ENCODE measurements at places on chromosomes 7 and 10.

DNA sequence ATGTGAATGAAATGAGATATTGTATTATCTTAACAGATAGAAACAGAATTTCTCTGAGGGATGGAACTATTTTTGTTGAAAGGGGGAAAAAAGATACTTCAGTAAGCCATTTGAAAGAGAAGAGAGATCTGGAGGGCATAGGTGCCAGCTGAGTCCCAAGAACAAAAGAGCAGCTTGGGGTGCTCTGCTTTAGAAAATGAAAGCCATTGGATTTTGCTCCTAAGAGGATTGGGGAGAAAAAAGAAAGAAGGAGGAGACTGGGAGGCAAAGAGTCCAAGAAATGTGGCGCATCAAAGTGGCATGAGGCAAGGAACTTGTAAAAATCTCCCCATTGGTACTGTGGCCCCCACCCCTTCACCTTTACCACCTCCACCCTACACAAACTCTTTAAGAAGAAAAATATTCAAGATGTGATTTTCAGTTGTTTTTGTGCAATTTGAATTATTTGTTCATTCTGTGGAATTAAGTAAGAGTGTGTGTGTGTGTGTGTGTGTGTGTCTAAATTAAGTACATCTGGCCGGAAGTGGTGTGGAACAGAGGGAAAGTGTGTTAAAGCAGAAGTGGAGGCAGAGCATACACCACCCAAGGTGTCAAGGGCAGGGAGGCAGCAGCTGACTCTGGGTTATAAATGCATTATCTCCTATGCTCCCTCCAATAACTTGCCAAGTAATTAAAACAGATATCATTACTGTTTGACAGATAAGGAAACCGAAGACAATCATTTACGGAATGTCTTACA lies 9.9 kb upstream of the GNAI1 start:
- no peak for DNase-seq

DNA sequence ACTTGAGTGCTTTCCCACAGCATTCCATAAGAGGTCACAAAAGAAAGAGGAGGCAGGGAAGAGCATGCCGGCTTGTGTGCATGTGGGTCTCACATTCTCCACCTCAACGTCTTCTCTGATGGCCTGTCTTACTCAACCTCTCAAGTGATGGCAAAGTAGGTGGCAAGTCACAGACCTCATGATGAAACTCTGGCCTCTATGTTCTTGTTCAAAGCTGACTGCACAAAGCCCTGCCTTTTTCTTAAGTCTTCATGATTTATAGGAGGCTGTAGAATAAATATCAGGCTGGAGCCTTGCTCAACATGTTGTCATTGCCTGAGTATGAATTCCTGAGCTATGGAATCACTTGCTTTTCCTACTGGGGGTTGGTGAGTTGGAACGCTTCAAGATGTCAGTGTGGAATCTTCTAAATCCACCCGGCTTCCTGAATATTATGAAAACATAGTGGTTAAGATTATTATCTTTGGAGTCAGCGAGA lies 213.6 kb upstream of the INHBA start:
- DNase-seq: no peak

DNA sequence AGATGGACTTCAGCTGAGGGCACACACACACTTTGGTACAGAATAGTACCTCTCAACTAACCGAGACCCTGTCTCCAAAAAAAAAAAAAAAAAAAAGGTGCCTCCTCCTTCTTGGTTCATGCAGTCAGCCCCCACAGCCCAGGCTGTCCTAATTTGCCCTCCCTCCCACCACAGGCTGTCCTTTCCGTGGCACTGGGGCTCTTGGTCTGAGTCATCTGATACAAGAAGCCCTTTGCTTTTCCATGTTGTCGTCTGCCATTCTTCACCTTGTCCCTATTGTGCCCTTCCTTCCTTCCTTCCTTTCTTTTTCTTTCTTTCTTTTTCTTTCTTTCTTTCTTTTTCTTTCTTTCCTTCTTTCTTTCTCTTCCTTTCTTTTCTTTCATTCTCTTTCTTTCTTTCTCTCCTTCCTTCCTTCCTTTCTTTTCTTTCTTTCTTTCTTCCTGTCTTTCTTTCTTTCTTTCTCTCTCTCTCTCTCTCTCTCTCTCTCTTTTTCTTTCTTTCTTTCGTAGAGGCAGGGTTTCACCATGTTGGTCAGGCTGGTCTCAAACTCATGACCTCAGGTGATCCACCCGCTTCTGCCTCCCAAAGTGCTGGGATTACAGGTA lies 96.0 kb upstream of the IKZF1 start:
- no peak for DNase-seq

DNA sequence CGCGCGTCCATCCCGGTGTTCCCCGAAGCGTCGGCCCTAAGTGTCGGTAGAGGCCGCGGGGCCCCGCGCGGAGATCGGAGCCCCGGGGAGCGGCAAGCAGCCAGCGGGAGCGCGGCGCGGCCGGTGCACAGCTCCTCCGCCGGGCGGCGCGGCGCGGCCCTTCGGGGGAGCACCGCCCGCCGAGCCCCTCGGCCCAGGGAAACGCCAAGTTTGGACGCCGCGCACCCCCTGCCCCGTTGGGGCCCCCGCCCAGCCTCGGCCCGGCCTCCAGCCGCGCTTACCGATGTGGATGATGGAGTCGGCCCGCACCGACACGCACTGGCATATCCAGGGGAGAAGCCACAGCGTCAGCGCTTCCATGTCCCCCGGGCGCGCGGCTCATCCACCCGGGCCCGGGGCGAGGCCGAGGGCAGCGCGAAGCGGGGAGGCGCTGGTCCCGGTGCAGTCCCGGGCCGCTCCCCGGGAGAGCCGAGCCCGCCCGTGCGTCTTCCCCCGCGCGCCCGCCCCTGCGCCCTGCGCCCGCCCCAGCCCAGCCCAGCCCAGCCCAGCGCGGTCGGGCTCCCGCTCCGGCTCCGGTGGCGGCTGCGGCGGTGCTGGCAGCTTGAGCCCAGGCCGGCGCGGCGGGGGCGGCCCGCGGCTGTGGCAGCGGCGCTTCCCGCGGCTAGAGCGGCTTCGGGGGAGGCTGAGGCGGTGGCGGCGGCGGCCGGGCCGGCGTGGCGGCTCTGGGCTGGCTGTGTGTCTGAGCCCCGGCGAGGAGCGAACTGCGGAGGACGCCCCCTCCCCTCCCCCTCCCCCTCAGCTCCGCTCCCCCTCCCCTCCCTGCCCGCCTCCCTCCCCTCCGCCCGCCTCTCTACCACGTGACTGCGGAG lies at the start of gene GRID1:
TSS of gene GRID1 (minus strand) at position 763 of the 869 bp plus-strand sequence.
- no peak for DNase-seq

DNA sequence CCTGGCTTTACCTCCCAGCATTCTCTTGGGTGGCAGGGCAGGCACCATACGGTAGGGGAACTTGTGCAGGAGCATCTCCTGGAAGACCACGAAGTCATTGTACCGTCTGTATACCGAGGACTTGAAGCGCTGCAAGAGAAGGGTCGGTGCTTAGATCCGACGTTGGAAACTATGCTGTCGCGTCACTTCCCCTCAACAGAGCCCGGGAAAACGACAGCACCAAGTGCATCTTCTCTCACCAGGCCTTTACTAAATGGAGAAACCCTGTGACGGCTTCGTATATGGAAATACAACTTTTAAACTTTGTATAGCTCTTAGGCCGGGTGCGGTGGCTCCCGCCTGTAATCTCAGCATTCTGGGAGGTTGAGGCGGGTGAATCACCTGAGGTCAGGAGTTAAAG lies 33.1 kb downstream of the NUDT1 start:
- DNase-seq: no peak

GRCh38 chr7:80088705-80089104 lies 45.9 kb upstream of the GNAI1 start:
- DNase-seq: no peak

DNA sequence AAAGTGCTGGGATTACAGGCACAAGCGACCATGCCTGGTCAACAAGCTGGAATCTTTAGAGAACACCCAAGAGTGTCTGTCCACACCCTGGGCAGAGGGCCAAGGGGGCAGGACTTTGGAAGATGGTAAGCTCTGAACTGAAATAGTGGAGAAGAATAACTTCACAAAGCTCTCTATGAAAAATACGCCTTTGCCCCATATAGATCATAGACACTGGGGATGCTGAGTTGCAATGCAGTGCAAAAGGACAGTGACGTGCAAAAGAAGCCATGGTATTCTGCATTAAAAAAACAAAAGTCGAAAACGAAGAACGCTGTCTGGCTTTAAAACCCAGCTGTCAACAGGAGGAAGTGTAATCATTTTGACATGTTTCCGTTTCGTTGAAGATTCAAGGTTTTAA lies 353.6 kb downstream of the CALN1 start:
- no peak for DNase-seq

DNA sequence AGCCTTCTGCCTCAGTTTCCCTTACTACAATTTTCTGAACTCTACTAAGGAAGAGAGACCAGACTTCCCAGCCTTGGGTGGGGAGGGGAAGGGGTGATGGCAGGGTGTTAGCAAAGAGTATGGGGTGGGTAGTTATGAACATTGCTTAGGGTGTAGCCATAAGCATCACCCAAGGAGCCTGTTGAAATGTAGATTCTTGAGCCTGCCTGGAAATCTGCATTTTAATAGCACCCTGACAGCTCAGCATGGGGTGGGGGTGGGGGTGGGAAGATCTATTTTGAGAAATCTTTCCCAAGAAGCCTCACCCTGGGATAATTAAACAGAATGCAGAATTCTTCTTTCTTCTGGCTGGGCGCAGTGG lies 164.8 kb downstream of the NRF1 start:
- DNase-seq: no peak

DNA sequence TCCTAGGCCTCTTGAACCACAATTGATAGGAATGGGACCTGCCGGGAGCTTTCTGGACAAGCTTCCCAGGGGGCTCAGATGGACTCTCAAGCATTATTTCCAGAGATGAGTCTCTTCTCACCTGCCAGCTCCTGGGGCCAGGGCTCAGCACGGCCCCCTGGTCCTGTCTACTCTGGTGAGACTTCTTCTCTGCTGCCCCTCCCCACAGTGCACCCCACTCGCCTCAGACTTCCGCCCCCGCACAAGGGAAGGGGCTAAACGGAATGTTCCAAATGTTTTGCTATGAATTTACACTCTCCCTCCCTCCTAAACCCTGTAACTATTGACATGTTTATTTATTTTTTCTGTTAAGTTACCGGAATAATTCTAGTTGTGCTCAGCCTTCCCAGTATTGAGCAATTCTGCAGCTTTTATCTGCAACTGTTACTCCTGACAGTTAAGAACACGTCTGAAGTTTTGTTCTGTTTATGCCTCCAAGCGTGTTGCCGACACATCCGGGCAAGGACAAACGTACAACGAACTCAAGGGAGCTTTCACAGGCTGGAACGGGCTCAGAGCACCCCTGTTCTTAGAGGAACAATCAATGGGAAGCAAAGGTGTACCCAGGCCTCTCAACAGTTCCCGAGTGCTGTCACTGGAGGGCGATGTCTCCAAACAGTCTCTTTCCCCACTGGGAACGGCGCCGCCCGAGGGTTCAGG lies 55.2 kb downstream of the FHIP2A start:
- peak; percentile 6 for DNase-seq

DNA sequence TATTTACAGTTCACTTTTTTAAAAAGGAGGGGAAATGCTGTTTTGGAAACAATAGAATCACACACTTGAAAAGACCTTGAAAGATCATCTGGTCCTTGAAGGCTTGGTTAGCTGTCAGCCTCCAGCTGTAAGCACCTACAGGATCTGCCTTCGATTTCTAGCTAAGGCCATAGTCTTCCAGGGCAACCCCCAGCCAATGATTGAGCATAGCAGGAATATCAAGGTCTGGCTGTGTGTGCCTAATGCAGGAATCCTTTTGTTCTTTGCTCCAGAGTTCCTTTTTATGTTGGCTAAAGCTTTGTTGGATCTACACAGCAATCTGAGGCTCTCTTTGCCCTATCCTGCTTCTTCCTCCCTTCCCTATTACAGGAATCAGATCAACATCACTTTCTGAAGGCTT lies 5.2 kb upstream of the YAE1 start:
- DNase-seq: no peak

DNA sequence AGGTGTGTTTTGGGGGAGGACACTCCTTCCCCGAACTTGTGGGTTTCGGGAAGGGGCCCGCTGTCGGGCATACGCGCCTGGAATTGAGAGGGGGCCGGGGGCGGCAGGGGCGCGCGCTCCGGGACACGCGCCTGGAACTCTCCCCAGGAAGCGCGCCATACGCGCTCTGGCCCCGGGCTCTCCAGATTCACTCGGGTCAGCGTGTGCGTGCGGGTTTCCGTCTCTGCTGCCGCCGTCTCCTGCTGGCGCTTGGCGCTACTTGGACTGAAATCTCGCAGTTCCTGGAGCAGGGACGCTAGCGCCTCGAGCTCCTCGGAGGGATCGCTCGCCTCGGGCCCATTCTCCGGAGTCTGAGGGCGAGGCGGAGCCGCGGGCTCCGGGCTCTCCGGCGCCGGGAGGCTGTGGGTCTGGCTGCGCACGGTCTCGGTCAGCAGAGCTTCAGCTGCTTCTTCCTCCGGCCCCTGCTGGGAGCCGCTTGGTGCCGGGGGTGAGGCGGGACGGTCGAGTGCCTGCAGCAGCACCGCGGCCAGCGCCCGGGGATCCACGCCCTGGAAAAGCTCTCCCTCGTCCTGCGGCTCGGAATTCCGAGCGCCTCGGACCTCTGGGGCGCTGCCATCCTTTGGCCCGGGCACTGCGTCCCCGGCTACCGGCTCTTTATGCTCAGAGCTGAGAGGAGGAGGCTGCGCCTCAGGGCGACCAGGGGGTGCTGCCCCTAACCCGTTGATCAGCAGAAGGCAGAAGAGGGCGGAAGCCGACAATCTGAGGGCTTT lies 1.1 kb downstream of the VGF start:
- no peak for DNase-seq

DNA sequence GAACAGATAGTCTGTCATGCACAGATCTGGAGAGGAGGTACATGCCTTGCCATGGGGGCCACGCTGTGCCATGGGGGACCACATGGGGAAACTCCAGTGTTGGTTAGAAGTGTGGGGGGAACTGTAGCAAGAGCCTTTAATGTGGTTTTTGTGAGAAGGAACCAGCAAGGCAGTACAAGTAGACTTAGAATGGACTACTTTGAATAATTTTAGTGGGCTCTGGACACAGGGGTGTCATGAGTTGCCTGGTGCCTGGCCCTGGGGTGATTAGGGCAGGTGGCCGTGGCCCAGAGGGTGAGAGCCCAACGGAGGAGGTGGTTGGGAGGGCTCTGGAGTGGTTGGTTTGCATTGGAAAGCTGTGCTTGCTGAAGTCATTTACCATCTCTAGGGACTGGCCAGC lies 77.2 kb downstream of the CXCL12 start:
- DNase-seq: no peak

DNA sequence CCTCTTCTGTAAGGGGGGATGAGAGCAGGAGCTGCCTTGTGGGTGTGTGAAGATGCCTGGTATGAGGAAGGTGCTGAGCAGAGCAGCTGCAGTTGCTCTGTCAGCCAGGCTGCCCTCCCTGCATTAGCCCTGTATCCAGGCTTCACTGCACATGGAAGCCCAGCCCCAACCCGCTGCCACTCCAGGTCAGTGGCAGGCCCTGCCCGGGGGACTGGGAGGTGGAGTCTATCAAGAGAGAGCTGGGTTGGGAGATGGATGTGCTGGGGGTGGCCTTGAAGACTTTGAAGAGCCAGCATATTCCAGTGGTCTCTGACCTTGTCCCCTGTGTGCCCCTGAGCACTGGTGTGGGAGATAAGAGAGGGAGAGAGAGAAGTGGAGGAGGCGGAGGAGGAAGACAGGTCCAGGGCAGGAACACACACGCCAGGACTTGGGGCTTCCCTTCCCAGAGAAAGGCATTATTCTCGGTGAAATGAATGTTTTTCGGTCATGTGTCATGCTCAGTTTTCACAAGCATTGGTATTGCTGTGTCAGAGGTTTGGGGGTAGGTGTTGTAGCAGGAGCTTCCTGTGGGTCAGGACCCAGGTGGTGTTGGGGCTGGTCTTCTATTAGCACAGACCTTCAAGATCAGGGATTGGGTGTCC lies 2.6 kb downstream of the PPIF start:
- no peak for DNase-seq
